ENCODE measurements at places on chromosomes 2 and 18.

- no peak for DNase-seq
These were observed 147.4 kb downstream of the TFCP2L1 start for GRCh38 chr2:121137571-121137970.

DNA sequence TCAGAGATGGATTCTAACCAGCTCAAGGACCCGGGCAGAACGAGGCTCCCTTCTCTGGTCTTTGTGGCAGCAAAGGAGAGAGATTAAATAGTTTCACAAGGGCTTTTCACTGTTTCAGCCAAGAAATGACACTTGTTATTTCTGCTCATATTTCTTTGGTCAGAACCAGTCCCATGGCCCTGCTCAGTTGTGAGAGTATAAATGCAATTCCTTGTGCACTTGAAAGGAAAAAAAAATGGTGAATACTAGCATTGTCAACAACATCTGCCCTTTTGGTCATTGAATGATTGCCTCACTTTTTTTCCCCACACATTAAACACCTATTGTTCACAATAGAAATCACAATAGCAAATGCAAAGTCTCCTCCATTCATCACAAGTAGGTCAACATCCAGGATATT, 104.4 kb downstream of the RDH14 start:
- DNase-seq = no peak

- no peak for DNase-seq
These were observed 35.4 kb downstream of the PGAP1 start for GRCh38 chr2:196891136-196891535.

GRCh38 chr2:2057125-2057721, 273.9 kb downstream of the MYT1L start:
- DNase-seq = peak; percentile 53

GRCh38 chr18:13660510-13660909, 65.8 kb downstream of the FAM210A start:
- no peak for DNase-seq

DNA sequence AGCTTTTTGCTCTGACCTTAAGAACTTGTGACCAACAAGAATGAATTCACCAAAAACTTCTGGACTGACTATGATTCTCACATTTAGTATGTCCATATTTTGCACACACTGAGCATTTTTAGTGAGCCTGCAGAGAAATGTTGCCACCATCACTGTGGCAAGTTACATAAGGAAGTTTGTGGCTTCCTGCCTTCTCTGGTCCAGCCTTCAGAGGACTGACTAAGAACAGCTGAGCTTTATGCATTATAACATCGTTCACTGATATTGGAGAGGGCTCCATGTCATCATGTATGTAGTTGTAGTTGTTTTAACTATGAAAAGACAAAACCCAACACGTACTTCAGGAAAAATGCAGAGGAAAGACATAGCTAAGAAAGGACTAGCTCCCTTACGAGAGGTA, 218.0 kb upstream of the CRIM1 start:
- DNase-seq = no peak

- DNase-seq = no peak
These were observed 19.4 kb downstream of the FOSL2 start for GRCh38 chr2:28411956-28412609.

GRCh38 chr2:136486115-136486514, 279.2 kb upstream of the THSD7B start:
- DNase-seq = no peak

DNA sequence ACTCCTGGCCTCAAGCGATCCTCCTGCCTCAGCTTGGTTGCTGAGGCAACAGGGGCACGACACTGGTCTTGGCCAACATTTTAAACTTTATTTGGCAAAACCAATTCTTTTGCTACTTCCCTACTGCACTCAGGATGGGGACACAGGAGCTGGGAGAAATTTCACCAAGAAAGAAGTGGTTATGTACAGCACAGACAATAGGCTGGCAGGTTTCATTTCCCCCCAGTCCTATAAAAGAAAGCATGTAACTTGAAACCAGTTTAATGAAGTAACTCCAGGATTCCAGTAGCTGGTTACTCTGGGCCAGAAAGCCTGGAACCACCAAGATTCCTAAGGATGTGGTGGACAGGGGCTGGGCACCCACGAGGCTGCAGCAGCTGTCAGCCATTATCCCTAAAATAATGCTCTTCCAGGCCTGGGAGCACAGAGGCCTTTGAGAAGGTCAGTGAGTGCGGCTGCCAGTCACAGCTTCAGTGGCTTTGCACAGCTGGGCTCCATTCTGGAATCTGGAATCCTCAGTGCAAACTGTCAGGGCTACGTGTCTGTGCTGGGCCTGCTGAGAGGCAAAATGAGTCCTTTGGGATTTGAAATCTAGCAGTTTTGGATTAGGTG, 142.3 kb upstream of the ITGA6 start:
- no peak for DNase-seq

DNA sequence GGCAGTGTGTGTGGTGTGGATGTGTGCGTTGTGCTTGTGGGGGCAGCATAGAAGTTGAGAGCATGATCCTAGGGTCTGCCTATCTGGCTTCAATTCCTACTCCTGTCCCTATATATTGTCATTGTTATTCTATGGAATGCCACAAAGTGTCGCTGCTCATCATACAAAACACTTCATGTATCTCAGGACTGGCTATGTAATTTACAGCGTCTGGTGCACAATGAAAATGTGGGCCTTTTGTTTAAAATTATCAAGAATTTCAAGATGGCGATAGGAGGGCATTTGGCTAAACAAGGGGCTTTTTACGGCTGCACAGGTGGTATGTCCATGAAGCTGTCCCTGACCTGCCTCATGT, 3.4 kb downstream of the SERPINB2 start:
- DNase-seq = no peak

GRCh38 chr2:196268025-196268424, 96.6 kb upstream of the STK17B start:
- no peak for DNase-seq

- DNase-seq = no peak
These were observed 1915.7 kb upstream of the CELF4 start for GRCh38 chr18:39481281-39481680.

DNA sequence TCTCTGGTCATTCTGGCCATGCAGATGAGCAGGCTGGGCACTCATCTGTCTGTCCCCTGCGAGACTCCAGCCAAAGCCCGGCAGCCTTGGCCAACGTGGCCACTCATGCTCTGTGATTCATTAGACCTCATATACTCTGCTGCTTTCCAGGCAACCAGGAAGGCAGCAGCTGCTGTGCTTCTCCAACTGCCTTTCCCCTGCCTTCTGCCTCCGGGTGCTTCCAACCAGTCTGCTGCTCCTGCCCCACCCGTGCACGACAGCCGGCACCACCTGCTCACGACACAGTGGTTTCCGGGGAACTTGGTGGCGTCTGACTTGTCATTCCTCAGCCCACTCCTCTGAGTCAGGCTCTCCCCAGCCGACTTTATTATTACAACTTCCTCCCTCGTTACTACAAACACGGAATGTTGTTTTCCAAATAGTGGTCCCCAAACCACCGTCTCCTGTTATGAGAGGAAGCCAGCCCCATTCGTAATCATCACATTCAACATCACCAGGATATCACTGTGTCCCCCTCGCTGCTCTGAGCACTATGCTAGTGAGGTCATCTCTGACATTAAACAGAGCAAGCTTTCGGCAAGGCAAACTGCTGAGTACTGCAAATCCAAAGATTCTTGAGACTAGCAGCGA, 392.4 kb downstream of the ALK start:
- DNase-seq = peak; percentile 20

DNA sequence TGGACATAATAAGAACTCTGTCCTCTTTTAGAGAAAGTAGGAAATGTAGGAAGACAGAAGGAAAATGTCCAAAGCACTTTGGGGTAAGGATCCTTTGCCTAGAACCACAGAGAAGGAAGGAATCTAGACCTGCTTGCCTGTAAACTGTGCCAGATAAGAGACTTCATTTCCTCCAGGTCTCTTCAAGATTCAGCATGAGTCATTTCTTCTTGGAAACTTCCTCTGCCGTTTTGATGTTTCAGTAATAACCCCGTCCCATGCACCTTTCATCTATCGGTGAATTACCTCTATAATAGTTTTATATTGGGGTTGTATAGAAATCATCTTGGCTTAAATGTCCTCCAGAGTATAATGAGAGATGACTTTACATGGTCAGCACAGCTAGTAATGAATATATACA, 63.2 kb upstream of the LRATD1 start:
- no peak for DNase-seq

GRCh38 chr2:177201919-177202346, 10.7 kb upstream of the HNRNPA3 start:
- DNase-seq = no peak

DNA sequence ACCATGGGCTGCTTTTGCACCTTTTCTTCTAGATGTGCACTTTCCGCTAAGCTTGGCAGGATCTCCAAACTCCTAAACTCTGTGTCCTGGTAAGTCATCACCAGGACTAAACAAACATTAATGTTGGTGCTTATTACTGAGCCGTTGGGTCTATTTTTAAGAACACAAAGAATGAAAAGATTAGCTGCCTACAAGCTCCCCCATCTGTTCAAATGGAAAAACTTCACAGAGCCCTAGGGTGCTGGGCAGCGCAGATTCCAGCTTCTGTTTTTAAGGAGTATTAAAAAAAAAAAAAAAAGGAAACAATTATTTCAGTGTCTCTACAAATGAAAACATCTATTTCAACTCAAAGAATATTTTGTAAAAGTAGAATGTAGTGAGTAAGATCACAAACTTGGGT, 97.8 kb upstream of the AQP4 start:
- no peak for DNase-seq

- no peak for DNase-seq
These were observed 1.4 kb downstream of the GCFC2 start for GRCh38 chr2:75709297-75709696.

- no peak for DNase-seq
These were observed 60.4 kb downstream of the FAM117B start for GRCh38 chr2:202695166-202695565.

Measured in stimulated activated CD4-positive, alpha-beta T cell treated with anti-CD3 and anti-CD28 coated beads, Interleukin-2, amount 100 ng/mL, for 24 hours (primary cell).